ENCODE measurements at places on chromosomes 7 and 10.

DNA sequence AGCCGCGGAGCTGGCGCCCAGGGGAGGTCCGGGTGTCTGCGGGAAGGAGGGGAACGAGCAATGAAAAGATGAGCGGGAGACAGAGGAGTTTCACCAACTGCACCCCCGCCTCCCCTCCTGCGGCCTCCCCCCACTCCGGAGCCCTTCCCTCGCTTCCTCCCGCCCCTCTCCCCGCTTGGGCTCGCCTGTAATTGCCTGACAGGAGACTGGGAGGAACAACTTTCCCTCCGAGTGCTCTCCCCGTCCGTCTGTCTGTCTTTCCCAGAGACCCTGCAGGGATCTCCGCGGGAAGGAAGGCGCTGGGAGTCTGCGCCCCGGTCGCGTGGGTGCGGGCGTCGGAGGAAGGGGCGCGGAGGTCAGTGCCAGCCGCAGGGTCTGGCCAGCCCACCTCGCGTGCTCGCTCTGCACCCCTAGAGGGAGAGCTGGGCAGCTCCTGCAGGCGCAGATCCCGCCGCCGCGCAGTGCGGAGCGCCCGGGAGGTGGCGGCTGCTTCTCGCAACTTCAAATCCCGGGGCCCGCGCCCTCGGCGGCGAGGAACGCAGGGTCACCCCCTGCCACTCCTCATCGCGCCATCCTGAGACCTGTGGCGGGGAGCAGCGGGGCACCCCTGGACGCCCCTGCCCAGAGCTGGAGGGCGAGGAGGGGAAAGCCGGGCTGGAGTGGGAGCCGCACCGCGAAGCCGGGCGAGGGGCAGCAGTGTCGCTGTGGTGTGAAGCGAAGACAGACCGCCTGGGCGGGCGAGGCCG is 511 bp upstream of the NRP1 start:
- DNase-seq = no peak

- DNase-seq = no peak
Measured at GRCh38 chr10:93553482-93554315, 12.8 kb upstream of the FFAR4 start.

- DNase-seq = no peak
Measured at GRCh38 chr7:137269240-137269639, 74.3 kb downstream of the PTN start.

DNA sequence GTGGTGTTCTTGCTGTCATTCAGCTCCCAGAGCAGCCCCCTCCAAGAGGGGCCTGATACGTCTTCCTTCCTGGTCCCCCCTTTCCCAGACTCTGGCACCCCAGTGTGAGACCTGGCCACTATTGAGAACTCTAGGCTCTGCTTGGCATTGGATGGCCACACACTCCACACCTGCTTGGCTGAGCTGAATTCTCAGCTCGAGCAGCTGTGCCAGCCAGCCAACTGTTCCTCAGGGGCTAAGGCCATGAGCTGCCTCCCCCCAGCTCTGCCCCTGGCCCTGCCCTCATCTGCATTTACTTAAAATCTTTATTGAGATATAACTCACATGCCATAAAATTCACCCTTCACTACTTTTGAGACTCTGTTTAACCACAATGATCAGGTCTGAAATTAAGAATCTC is 6.7 kb downstream of the TLL2 start:
- no peak for DNase-seq

- DNase-seq = no peak
Measured at GRCh38 chr7:149261316-149261828, 624 bp upstream of the ZNF783 start.

- no peak for DNase-seq
Measured at GRCh38 chr10:3714531-3714930, 70.5 kb downstream of the KLF6 start.

- no peak for DNase-seq
Measured at GRCh38 chr7:1418505-1419309, 40.6 kb downstream of the MICALL2 start.

DNA sequence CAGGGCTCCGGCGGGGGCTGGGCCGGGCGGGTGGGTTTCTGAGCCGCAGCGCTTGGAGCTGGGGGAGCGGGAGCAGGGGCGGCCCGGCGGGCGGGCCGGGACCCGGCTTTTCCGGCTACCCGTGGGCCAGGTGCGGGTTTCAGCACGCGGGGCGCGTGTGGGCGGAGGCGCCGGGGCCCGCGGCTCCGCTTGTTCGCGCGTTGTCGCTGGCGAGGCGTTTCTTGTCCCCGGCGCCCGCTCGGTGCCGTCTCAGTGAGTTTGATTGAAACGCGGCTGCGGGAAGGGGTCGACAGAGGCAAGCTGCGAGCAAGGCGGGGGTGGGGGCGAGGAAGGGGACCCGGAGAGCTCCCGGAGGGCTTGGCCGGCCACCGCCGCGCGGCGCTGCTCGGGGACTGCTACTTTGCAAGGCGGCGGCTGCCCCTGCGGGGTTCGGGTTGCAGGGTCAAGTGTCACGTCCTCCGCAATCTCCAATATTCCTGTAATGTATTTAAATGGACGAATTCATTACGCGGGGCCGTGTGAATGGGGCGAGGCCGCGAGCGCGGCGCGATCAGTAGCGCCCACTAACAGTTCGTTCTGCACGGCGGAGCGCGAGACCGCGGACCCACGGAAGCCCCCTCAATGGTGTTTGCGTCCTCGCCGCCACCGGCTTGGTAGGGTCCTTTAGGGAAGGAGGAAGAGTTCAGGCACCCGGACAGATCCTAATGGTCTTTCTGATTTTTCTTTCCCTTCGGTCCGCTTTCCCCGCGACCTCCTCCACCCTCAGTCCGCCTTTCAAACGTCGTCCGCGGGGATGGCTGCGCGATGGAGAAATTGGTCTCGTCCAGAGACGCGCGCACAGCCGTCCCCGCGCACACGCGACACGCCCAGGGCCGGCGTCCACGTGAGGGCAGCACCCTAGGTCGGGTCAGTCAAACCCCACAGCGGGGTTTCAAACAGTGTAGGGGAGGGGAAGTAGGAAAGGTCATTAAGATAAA is 76.9 kb downstream of the INSIG1 start:
- DNase-seq = no peak

DNA sequence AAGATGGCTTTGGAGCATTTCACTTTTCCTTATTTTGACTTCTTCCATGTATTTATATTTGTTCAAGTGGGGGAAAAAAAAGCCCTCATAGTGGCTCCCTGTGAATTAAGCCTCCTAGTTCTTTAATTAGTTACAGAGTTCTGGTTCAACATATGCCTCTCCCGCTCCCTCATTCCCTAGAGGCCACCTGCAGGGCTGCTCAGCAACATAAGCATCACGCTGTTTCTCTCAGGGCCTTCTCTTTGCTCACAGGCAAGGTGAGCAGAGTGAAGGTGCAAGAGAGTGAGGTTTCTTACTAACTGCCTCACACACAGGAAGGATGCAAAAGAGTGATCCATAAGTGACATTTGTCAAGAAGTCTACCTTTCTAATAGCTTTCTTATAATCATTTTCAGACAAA is 196.7 kb downstream of the SEMA3E start:
- no peak for DNase-seq

DNA sequence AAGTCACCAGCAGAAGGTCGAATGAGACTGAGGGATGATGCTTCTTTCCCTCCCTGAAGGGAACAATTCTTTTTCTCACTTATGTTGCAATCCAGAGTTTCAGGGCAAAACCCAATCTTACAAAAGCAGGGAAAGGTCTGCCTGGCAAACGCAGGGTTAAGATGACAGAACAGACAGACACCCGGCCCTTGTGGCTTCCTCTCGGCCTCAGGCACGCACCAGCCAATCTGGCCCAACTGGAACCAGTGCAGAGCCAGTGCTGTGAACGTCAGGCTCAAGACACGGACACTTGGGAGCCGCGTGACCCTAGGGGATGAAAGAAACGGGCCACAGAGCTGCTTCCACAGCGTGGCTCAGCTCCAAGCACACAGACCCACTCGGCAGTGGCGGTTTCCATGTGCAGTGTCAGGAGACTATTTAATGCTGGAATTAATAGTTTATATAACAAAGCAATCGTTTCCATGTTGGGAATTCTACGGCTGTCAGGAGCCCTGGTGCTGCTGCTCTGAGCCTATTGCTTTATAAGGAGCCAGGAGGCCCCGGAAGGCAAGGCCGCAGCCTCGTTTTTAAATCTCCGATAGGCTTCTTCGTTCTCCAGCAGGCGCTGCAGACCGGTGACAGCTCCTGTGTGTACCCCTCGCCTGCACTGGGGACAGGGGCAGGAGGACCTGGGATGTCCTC is 198.4 kb downstream of the DIP2C start:
- DNase-seq = no peak

GRCh38 chr10:104250371-104250770 is 4.3 kb upstream of the GSTO1 start:
- DNase-seq = no peak

DNA sequence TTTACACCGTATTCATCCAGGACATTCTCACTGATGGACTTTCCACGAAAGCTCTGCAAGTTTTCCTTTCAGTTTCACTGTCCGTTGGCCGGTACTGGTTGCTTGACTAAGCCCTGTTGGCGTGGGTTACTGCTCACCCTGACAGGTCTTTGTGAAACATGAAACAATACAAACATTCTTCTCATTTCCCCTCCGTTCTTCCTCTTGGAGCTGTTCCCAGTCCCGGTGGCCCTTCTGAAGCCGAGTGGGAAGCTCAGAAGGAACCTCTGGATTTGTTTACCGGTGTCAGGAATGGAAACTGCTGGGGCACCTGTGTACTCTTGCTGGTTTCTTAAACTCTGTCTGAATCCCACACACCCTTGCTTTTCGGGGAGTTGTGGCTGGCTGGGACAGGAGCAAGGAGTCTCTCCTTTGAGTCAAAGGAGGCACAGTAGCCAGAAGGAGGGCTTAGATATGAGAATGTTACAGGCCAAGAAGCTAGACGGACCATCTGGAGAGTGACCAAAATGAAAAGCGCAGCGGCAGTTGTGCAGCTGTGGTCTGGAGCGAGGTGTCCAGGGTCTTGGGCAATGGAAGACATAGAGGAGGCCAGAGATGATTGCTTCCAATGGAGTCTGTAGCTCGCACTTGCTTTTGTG is 45.7 kb downstream of the LYZL2 start:
- DNase-seq = no peak

GRCh38 chr10:11014671-11015445 is 2.8 kb upstream of the CELF2 start:
- DNase-seq = no peak

DNA sequence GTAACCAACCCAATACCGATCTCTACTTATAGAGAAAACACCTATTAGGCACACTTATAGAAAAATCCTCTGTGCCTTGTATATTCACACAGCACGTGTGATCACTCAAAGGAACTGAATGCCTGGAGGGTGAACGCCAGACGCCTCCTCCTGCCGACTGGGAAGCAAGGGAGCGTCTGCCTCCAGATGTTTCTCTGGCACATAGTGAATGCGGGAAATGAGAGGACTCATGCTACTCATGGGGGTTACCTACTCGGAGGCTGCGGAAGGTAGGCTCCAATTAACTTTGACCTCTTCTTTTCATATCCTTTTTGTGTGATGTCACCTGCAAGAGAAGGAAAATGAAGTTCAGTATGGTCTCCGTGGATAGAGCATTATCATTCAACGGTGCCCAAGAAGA is 203.3 kb downstream of the DIP2C start:
- DNase-seq = no peak

DNA sequence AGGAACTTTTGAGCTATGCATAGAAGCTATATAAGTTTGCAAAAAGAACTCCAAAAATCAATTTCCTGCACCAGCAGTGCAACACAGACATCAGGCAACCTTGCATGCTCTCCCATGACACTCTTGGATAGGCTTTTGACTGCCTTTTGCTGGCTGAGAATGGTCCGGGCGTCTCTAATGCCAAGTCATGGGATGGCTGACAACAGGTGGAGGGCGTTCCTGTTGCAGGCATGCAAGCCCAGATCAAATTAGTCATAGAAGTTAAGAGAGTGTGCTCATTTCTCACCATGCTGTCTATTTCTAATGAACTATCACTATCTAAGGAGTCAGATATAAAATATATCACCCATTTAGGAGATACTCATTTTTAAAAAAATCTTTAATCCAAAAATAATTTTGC is 8.4 kb downstream of the PLCE1 start:
- no peak for DNase-seq

DNA sequence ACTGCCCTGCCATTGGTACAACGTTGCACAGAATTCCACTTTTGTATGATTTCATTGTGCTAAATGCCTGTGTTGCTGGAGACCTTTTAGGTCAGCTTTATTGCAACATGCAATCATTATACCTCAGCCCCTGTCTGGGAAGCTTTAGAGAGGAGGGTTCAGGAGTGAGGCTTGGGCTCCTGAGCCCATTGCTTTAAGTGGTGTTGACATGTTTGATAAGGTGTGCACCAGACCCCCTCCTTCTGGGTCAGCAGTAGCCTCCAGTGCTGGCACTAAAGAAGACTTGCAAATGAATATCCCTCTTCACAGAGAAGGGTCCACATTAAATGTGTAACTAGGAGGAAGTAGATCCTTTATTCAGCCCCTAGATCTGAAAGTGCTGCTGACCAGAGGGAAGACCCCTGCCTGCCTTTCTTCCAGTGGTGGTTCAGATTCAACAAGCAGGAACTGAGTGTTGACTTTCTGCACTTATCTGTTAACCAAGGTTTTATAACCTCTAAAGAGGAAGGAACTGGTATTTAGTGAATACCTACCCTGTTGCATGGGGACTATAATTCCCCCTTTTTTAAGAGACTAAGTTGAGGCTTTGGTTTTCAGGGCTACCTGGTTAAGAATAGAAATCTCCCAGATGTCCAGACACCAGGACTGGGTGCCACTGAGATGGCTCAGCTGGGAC is 369.4 kb upstream of the IGFBP3 start:
- DNase-seq = no peak

GRCh38 chr7:23268746-23269145 is 22.2 kb downstream of the GPNMB start:
- no peak for DNase-seq

- no peak for DNase-seq
Measured at GRCh38 chr7:91771394-91771793, 109.1 kb downstream of the MTERF1 start.

DNA sequence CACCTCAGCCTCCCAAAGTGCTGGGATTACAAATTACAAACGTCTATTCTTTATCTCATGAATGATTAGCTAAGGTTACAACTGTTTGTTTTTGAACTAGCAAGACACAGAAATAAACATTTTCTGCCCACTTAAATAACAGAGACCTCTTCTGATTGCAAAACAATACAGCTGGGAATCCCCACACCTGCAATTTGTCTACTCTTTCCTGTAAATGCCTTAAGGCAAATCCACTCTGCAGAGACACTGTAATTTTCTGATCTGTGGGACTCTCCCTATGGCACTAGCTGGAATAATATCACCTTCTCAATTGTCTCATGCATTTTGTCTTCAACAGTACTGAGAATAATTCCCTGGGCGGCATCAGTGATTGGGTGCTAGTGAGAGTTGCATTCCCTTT is 149.3 kb upstream of the FAM3C start:
- no peak for DNase-seq

- no peak for DNase-seq
Measured at GRCh38 chr10:101495324-101495925, 92.6 kb downstream of the POLL start.

All from stimulated activated CD8-positive, alpha-beta memory T cell treated with anti-CD3 and anti-CD28 coated beads, Interleukin-7, amount 100 ng/mL, for 1 hour (primary cell).